Stimulated activated CD4-positive, alpha-beta T cell treated with anti-CD3 and anti-CD28 coated beads, Interleukin-4, amount 100 ng/mL, for 1 hour (primary cell): ENCODE measurements at places on chromosomes 1 and 21.

DNA sequence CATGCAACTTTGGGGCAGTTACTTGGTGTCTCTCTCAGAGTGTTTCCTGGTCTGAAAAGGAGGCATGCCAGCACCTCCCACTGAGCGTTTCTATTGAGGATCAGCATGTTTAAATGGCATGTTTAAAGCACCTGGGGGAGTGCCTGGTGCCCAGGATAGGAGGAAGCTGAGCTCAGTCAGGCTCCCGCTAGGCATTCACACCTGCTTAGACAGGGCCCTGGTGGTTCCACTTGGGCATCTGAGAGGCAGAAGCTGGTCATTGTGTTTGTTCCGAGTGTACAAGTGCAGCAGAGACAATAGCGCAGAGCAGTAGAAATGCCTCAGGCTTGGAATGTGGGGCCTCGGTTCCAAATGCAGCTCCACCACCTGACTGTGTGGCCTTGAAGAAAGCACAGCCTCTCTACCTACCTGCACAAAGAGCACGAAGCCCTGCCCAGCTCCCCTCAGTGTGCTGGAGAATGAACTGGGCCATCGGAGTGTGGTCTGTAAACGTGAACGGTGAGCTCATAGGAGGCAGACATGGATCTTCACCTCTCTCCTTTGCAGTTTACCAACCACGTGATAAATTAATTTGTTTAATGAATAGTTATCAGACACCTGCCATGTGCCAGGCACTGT, 20.3 kb upstream of the TMEM222 start:
- no peak for DNase-seq

DNA sequence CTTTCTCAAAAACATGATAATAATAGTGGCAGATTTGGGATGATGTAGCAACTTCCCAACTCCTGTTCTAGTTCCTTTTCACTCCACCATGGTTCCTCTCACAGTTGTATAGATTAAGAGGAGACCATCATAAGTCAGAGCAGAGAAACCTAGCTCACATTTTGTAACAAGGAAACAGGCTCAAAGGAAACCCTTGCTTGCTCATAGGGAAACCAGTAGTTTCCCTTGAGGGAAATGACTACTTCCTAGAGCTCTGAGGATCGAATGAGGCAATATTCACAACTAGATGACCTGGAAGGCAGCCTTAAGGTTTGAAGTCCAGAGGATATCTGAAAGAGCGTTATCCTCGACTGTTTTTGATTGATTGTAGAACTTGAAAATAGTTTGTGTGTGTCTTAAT, 76.1 kb upstream of the C8B start:
- no peak for DNase-seq

DNA sequence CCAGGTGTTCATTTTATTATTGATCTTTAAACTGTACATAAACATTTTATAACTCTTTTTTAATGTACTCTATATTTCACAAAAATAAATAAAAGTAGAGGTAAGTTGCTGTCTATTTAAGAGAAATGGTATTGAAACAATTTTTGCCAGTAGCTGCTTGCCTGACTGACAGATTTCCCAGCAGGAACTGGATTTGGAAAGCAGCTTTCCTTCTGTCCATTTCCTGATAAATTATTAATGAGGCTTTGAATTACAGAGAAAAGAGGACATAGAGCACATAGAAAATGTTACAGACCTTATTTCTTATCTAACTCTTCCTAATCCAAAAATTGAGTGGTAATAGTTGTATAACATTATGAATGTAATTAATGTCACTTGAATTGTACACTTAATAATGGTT, 79.7 kb upstream of the BCL10 start:
- no peak for DNase-seq

DNA sequence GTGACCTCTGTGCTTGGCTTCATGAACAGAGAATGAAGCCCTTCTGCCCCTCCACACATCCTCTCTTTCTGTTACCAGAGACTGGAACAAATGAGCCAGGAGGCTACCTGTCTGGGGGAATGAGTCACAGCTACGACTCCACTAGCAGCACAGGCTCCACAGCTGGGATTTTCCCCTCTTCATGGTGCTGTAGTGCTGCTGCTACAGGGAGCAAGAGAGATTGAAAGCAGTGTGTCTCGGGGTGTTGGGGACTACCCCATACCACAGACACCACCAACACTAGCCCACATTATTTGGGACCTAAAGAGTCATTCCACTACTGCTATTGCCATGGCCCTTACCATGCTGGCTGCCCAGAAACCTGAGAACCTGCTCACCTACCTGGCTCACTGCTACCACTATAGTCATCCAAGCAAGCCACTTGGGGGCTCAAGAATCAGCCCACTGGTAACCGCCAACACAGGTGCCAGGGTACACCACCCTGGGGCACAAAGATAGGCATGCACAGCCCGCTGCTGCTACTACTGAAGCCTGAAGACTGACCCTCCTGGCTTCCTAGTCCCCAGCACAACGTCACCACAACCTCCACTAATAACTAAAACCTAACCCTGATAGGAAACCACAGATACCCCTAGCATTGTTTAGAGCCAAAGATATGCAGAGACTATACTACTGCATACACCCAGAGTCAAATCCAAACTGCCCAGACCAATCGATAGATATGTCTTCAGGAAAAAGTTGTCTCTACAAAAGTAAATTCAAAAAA, 17.7 kb downstream of the CD1E start:
- peak; percentile 6 for DNase-seq

DNA sequence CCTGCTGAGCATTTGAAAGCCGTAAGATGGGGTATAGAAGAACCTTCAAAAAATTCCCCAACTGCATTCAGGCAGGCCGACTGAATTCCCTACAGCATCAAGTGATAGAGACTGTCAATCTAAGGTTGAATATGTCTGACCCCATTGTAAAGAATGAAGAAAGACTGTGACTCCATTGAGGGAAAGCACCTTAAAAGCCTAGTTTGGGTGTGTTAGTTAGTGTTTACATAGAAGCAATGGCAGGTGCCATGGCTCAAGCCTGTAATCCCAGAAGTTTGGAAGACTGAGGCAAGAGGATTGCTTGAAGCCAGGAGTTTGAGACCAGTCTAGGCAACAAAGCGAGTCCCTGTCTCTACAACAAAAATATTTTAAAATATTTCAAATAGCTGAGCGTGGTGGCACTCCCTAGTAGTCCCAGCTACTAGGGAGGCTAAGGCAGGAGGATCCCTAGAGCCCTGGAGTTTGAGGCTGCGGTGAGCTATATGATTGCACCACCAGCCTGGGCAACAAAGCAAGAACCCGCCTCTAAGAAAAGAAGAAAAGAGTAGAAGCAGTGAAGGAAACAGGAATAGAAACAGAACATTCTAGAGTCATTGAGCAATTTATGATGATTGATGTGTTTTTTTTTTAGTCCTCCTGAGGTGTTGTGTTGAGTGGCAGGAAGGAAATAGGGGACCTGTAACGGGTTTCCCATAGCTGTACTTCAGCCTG, 15.4 kb downstream of the POLR3GL start:
- no peak for DNase-seq

GRCh38 chr21:16579538-16579937, 849.8 kb downstream of the USP25 start:
- no peak for DNase-seq

DNA sequence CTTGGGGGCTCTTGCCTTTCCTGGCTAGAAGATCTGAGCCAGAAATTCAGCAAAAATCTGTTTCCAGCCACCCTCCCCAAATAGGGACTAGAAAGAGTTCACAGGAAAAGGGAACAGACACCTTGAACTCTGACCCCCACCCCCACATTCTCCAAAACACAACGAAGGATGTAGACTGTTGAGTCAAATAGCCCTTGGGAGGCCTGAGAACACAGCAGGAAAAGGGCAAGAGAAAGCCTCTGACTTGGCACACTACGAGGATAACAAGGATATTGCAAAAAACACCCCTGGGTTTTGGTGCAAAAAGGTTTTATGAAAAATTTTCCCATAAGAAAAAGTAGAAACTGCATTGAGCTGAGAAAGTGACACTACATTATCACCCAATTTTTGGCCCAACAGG, 1.9 kb upstream of the YRDC start:
- DNase-seq = no peak

GRCh38 chr21:39681257-39681656, 63.7 kb upstream of the IGSF5 start:
- DNase-seq = no peak

- DNase-seq = no peak
Measured at GRCh38 chr1:217272385-217272784, 358.5 kb downstream of the GPATCH2 start.

DNA sequence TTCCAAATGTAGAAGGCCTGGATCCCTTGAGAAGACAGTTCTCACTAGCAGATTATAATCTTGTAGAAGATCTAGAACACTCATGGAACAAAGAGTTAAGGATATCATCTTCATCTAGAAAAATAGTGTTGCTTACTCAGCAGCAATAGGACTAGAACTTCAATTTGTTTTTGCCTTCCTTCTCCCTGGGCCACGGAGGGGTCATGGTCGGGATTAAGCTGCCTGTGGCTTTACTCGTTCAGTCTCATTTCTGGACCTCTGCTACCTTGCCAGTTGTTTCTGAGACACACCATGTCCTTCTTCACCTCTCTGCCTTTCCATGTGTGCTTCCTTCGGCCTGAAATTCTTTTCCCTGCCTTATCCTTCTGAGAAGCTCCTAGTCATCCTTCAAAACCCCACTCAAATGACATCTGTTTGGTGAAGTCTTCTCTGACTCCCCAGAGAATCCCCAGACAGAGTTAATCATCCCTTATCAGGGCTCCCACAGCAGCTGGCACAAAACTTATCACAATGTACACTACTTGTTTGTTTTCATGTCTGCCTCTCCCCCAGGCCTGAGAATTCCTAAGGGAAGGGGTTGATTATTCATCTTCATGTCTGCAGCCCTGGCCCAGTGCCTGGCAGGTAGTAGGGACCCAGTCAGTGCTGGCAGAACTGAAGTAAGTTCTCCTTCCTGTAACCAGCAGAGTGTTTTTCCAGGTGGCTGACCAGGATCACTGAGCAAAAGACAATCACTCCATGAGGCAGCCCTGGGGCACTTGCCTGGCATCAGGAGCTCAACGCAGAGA, 15.5 kb upstream of the SNX27 start:
- no peak for DNase-seq
